ENCODE measurements at places on chromosomes 2 and 18. TPM values are rescaled to one million over a fixed set of nuclear protein-coding genes. Genes with fewer than 3 reads are reported as not detected.

NABP1 gene
- 15.6 TPM for total RNA-seq

ABCG5 gene
- total RNA-seq, result not detected

IL18R1 gene
- 0.71 TPM for total RNA-seq

GRCh38 chr2:30899516-30900054 lies 92.3 kb upstream of the CAPN13 start:
- no peak for DNase-seq

GRCh38 chr2:192159736-192160135 lies 35.0 kb downstream of the TMEFF2 start:
- DNase-seq, result no peak

GRCh38 chr2:161998857-161999256 lies 75.2 kb downstream of the DPP4 start:
- DNase-seq, result no peak

Data from mesothelial cell of epicardium (in vitro differentiated cells).